ENCODE measurements at places on chromosomes 12 and 14.

DNA sequence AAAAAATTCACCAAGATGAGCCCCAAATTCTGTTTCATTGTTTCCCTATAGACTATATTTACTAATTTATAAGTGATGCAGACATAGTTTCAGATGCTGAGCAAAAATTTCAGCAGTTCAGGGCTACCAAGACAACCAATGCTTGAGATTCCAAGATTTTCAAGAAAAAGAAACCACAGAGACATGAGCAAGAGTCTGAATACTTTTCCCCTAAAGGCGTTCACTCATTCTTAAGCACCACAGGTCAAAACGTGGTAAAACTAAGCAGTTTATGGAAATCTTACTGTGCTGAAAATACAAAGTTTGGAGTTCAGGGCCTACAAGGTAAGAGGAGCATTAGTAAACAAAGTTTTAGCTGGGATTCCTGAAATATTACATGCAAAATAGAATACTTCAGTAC, 221.2 kb downstream of the KCNH5 start:
- DNase-seq = no peak

- no peak for DNase-seq
Observed at GRCh38 chr14:45212231-45212630, 40.8 kb downstream of the MIS18BP1 start.

DNA sequence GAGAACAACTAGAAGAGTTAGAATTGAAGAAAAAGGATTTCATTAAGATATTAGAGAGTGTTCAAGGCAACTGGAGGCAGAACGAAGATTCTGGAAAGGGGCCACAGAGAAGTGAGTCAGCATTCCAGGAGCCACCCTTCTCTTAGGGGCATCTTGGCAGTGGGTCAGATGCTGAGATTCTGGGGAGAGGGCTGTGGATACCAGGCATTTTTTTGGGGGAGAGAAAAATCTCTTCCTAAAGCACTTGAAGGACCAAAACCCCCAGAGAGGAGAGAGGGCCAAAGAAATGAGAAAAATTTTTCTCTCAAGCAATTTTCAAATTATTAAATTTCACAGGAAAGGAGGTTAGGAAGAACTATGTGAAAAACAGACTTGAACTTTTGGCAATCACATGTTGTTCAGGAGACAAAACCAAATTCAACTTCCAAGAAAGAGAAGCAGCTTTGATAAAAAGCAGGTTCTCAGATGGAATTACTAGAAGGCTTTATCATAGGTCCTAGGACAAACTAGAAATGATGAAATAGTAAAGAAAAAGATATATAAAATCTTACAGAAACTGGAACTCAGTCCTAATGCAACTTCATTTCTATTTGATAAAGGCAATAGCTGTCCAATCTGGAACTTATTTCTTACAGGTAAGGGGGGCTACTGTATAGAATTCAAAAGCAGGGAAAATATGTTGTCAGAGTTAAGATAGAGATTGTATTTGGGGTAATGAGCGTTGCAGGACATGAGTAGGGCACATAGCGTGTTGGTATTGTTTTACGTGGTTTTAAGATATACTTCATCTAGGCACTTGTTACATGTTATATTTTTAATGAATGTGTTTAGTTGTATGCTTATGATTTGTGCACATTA, 1.1 kb upstream of the CLEC2D start:
- DNase-seq = no peak

GRCh38 chr12:109531411-109531810, 41.9 kb downstream of the MMAB start:
- DNase-seq = no peak

- DNase-seq = no peak
Observed at GRCh38 chr12:63093084-63093483, 57.9 kb downstream of the AVPR1A start.

GRCh38 chr12:91893476-91893875, 252.2 kb downstream of the BTG1 start:
- no peak for DNase-seq

DNA sequence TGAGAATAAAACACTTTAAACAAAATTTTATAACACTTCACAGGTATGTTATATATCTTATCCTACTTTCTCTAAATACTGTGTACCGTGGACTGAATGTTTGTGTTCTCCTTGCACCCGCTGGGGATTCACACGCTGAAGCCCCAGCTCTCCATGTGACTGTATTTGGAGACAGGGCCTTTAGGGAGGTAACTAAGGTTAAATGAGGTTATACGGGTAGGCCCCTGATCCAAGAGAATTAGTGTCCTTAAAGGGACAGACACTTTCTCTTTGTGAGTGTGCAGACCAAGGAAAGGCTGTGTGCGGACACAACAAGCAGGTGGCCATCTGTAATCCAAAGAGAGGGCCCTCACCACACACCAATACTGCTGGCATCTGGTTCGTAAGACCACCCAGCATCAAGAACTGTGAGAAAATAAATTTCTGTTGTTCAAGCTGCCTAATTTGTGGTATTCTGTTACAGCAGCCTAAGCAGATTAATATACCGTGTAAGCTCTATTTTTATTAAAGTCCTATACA, 70.1 kb upstream of the TTC7B start:
- DNase-seq = no peak
